Stimulated activated CD4-positive, alpha-beta T cell treated with anti-CD3 and anti-CD28 coated beads, Interleukin-12 subunit alpha, Interleukin-12 subunit beta, amount 100 ng/mL, for 48 hours (primary cell): ENCODE measurements at places on chromosomes 13 and 19.

GRCh38 chr13:105509981-105510762, 1025.3 kb downstream of the EFNB2 start:
- DNase-seq, result no peak

DNA sequence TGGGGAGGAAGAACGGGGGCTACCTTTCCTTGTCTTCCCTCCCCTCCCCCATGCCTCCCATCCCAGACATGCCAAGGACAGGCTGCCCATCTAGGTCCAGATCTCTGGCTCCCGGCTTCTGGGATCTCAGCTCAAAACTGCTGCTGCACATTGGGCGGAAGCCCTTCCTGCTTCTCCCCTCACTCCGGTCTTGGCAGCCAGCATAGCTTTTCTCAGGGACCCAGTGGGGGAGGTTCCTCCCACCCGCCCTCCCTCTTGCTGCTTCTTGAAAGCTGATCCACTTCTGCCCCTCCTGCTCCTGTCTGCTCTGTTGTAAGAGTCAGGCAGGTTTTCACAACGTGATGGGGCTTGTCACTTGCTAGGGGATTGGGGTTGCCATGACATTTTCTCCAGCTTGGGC, 21.7 kb upstream of the RNF17 start:
- no peak for DNase-seq

DNA sequence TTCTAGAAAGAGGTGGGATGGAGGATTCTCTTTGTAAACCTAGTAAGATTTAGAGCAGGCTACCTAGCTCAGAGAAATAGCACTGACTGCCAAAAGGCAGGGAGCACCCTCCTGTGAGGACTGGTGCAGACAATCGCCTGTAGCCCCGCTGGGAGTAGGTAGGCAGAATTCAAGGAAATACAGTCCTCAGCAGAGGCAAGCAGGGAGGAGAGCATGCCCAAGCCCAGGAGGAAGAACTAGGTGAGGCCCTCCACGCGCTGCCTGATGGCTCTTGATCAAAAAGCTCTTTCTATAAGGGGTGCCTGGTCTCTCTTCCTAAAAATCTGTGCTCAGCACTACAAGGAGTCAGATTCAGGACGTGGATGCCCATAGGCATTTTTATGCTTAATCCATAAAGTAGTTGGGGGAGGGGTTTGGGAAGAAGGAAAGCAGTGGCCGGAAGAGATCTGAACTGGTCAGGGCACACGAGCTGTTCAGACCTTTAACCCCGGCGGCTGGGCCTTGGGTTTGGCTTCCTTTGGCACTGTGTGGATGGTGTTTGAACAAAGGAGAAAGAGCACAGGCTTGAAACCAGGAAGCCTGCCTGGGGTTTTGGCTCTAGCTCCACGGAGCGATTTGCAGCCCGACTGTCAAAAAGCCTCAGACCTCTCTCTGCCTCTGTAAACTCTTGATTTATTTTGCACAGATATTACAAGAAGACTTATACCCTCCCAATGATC, 320.6 kb downstream of the FOXO1 start:
- DNase-seq, result no peak

- DNase-seq, result no peak
Observed at GRCh38 chr19:54178581-54179261, 5.8 kb upstream of the TMC4 start.

- no peak for DNase-seq
Observed at GRCh38 chr19:32998722-32999121, 26.7 kb downstream of the FAAP24 start.

DNA sequence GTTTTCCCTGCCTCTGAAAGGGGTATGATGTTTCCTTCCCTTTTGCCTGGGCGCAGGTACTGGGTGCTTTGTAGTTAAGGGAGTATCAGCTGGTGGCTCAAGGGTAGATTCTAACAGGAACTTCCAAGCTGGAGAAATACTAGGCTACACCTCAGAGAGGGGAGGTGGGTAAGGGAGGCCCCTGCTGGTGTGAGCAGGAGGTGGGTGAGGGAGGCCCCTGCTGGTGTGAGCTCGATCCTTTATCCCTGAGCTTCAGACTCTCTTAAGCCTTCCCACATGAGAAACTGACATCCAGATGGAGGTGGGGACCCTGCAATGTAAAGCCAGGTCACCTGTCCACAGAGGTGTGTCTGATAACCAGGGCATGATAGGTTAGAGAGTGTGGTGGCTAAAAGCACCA, 32.1 kb downstream of the CYP2B6 start:
- no peak for DNase-seq

DNA sequence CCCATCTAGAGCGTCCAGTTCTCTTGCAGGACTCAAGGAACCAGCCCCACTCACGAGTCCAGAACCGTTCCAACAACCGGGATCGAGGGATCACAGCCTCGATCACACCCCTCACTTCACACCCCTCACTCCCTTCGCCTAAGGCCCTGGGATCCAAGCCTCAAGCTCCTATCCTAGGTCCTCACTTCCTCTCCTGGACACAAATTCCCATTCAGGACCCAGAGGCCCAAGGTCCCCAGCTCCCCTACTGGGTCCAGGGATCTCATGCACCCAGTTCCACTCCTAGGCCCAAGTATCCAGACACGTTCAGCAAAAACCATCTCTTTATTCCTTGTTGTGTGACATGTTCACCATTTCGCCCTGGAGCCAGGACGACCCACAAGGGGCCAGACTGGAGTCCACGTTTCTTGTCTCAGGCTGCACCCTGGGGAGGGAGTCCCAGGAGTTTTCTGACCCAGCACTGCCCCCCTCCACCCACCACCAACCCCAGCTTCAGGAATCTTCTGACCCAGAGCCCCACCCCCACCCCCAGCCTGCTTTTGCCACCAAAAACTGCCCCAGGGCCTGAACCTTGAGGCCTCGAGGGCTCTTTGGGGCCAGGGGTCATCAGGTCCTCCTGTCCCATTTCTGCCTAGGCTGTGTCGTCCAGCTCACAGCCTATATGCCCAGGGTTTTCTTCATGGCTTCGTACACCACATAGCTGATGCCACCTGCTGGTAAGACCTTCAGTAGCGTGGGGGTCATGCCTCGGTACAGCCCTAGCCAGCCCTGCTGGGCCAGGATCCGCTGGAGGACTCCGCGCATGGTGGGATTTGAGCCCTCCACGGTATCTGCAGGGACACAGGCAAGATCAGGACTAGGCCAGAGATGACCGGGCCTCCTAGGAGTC, 1.4 kb upstream of the KHSRP start:
- no peak for DNase-seq

GRCh38 chr13:79393564-79394249, 12.3 kb downstream of the RBM26 start:
- no peak for DNase-seq
